ENCODE measurements at places on chromosomes 12 and 14.

DNA sequence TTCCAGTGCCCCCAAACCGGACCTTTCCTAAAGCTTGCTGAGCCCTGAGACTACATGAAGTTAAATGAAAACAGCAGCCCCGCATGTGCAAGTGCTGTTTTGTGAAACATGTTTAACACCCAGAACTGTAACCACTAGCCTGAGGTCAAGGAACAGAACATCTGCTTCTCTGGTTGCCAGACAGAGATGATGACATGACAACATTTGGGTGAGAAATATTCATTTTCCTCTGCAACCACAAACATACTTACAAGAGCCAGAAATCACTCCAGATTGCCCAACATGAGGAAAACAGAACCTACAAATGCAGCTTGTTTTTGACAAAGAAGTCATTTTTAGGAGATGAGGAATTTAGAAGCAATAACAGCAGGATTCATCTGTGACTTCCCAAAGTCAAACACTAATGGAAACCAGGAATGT lies 110.4 kb downstream of the BCAT1 start:
- no peak for DNase-seq

- no peak for DNase-seq
These were observed 33.6 kb upstream of the STRAP start for GRCh38 chr12:15848606-15849005.

- no peak for DNase-seq
These were observed 3.2 kb upstream of the MIA2 start for GRCh38 chr14:39230416-39231035.

DNA sequence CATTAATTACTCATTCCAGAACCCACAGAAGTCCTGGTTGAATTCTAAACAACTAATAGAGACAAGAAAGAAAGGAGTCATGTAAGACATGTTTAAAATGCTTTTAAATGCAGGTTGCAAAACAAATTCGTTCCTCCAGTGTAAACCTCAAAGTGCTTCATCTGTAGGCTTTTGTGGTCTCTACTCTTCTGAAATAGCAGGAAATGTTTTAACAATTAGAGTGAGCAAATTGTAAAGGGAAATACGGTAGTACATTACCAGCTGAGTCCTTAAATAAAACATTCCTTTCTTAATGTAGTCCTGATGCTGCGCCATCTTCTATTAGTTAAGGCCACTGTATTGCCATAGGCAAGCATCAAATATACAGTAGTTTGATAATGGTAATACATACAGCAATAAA lies 1934.2 kb upstream of the SEL1L start:
- no peak for DNase-seq

- no peak for DNase-seq
These were observed 182.6 kb upstream of the CNOT2 start for GRCh38 chr12:70060634-70061033.

GRCh38 chr12:51333536-51333935 lies 9.6 kb upstream of the BIN2 start:
- no peak for DNase-seq

DNA sequence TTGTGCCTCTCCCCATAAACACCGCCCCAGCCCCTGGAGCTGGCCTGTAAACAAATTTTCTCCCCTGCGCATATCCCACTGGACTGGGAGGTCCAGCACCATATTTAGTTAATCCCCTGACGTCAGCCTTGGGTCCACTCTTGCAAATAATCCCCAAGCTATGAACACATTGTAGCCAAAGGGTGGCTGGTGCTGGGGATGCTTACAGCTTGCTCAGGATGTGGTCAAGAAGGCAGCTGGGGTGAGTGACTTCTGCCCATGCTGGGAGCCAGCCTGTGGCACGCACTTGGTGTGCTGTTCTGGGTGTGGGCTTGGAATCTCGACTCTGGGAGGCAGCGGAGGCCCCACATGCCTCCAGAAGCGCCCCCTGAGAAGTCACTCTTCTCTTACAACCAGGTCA lies 32.1 kb downstream of the CMKLR1 start:
- DNase-seq: no peak

GRCh38 chr12:89029961-89030360 lies 322.3 kb downstream of the DUSP6 start:
- no peak for DNase-seq

DNA sequence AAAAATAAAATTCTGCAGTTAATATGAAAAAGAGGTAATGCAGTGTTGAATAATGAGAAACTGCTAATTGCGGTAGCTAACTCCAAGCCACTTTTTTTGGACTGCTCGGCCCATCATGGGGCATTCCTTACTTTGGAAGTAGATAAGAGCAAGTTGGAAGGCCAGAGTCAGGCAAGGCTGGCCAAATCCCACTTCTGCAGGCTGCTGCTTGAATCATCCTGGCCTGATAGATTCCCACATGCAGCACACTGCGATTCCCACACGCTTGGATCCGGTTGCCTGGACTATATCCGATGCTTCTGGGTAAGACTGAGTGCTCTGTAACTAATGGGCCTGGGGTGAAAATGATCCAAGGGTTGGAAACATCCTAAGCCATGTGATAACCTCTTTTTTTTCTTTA lies 10.6 kb downstream of the EIF2B2 start:
- DNase-seq: no peak

GRCh38 chr14:93981316-93982229 lies 5.2 kb upstream of the ASB2 start:
- DNase-seq: no peak

GRCh38 chr12:96036765-96037455 lies 1.5 kb upstream of the LTA4H start:
- DNase-seq: no peak

- no peak for DNase-seq
These were observed 151.1 kb upstream of the HMGA2 start for GRCh38 chr12:65673156-65673690.

- no peak for DNase-seq
These were observed 52.8 kb upstream of the SLC2A13 start for GRCh38 chr12:40158592-40159111.

GRCh38 chr12:23756416-23756815 lies 193.1 kb downstream of the SOX5 start:
- no peak for DNase-seq

- DNase-seq: no peak
These were observed 412.7 kb downstream of the TMTC2 start for GRCh38 chr12:83099436-83099835.

- peak; percentile 49 for DNase-seq
These were observed 14.8 kb downstream of the KMT5A start for GRCh38 chr12:123398550-123399254.

- DNase-seq: no peak
These were observed 30.3 kb downstream of the FAIM2 start for GRCh38 chr12:49873361-49873934.

- no peak for DNase-seq
These were observed 23.3 kb upstream of the EMP1 start for GRCh38 chr12:13173012-13173932.

DNA sequence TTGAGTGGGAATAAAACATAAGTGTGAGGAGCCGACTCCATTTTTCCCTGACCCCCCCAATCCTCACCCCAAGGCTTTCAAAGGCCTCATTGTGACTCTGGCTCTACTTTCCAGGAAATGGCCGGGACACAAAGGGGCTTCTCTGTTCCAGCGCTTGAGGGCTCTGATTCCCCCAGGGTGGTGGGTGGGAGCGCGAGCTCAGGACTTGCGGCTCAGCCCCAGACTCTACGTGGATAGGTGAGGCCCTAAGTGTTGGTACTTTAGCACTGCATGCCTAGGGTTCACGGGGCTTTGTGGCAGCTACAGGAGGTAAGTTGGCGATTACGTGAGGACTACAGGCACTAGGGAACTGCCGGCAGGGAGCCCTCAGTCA lies 553 bp downstream of the CNPY2 start:
- DNase-seq: no peak

DNA sequence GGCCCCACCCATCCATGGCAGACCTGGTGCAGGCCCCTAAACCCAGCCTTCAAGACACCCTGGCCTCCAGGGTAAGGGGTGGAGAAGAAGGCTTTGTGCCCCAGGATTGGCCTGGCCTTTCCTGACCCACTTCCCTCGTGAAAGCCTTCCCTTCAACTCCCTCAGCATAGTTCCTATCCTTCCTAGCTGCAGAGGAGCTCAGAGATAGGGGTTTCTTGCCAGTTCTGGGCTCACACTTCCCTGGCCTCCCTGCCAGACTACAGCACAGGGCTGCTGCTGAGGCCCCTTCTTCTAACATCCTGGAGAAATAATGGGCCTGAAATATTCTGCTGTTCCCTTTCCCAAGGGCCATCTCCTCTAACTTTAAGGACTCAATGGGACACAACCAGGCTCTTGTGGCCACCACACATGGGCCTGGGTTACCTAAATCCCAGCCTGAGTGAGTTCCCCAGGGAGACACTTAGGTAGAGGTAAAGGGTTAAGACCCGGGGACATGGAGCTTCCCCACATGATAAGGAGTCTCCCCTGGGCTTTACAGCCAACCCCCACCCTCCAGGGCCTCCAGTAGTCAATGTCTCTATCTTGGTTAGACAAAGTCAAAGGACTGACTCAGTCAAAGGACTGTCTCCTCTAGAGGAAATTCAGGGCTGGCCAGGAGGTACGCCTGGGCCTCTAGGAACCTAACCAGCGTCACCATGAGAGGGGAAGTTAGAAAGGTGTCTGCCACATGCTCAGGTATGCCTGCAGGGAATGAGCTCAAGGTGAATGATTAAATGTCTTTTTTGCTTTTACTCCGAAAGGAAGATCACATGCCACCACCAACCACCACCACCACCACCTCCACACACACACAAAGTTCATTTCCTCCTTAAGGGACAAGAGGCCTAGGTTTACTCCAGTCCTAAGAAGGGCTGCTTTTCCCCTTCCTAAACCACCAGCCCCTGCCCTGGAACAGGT lies 7.1 kb downstream of the ZFP36L1 start:
- DNase-seq: no peak

GRCh38 chr12:27478949-27479348 lies 32.4 kb downstream of the SMCO2 start:
- DNase-seq: no peak

- DNase-seq: no peak
These were observed at the start of gene TMTC1 for GRCh38 chr12:29783773-29784666. TMTC1 (minus strand) TSS chr12:29783942; CDS start chr12:29783751, 191 bp downstream.

GRCh38 chr14:90903101-90903500 lies 86.9 kb upstream of the TTC7B start:
- DNase-seq: peak; percentile 25

DNA sequence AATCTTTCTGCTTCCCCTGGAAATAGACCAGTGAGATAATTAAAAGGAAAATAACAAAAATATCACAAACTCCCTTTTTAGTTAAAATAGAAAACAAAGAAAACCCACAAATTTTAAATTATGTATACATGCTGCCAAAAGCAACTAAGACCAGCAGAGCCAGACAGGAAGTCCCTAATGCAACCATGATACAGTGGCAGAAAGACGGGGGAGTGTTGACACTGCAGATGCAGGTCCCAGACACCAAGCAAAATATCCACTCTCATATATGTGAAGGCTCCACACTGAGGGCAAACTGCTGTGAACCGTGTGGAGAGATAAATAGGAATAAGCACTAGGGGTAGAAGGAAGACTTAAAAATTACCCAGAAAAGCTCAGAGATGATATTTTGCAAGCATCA lies 401.0 kb downstream of the BTG1 start:
- DNase-seq: no peak

DNA sequence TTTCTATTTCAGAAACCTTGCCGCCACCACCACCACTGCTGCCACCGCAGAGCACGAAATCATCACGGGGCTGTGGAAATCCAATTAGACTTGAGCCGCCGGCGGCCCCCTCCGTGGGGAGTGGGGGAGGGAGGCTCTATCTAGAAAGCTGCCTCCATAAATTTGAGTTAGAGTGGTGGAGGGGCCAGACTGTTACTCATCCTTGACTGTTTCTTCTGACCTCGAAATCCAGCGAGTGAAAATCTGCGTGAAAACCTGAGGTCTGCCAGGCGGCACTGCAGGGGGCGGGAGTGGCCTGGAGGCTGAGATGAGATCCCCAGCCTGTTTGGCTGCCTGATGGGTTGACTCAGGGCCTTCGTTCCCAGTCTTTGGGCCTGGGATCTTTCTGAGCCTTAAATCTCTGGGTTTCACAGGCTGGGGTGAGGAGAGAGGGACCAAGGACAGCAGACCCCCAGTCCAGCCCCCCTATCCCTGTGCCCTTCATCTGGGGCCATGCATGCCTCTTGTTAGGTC lies 29.9 kb downstream of the TSPAN9 start:
- no peak for DNase-seq

DNA sequence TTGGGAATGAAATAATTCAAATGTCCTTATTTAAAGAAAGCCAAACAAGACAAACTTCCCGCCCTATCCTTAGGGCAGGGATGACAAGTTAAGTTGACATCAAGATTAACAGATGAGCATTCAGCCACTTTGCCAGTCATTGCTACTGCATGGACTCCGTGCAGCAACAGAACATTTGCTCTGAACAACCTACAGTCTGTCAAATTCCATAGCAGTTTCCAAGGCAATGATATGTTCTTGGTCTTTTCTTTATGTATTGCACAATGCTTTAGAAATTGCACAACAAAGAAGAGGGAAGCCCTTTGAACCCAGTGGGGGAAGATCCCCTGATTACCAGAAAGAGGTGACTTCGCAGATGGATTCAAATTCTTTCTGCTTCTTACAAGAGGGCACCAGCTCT lies 269.8 kb downstream of the BCAT1 start:
- DNase-seq: no peak

- no peak for DNase-seq
These were observed 168.6 kb downstream of the ALX1 start for GRCh38 chr12:85448548-85449139.

DNA sequence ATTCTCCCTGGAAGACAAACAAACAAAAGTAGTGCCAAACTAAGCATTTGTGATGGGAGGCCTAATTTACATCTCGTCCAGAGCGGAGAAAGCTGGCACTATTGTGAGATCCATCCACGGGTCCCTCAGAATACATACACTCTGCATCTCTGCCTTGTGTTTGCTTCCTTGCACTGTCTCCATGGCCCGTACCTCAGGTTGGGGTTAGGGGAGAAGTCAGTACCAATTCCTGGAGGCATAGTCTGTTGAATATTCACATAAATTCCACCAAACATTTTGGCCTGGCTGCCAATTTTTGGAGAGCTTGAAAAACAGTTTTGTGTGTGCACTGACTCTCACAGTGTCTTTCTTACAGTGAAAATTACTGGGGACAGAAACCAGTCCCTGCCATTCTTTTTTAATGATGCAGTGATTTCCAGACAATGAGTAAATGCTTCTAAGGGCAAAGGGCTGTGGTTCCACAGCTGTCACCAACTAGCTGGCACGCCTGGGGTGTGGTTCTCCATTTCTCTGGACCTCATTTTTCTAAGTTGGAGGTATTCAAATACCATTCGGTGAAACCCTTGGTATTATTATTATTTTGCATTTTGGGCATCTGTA lies 119.7 kb upstream of the HIF1A start:
- no peak for DNase-seq

GRCh38 chr12:54444206-54444605 lies 25.1 kb upstream of the ITGA5 start:
- no peak for DNase-seq

- no peak for DNase-seq
These were observed 21.2 kb downstream of the MTHFD1 start for GRCh38 chr14:64409126-64409920.
